GOT3 (cell line): ENCODE measurements at places on chromosomes 11 and 22.

DNA sequence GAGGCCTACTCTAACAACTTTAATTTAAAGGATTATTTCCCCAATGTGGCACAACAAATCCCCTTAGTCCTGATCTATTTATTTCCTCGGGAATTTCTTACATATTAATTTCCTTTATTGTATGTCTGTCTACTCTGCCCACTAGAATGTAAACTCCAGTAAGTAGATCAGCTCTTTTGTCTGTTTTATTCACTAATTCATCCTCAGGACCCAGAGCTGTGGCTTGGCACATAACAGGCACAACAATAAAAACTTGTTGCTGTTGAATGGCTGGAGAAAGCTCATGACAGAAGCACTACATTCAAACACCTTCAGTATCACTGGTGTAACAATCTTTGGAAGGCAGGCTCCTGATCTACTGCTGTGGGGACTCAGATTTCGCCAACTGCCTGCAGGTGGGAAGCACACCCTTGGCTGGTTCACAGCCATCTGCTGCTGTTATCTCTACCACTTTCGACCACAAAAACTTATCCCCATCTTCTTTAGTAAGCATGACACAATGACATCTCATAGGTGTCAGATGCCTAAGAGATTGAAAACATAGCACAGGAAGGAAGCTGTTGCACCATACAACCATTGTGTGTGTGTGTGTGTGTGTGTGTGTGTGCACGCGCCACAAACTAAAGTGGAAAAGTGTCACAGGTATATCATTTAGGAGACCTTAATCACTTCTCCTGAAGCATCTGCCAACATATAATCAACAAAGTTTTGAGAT is 11.9 kb downstream of the HIRA start:
- DNase-seq, result no peak

DNA sequence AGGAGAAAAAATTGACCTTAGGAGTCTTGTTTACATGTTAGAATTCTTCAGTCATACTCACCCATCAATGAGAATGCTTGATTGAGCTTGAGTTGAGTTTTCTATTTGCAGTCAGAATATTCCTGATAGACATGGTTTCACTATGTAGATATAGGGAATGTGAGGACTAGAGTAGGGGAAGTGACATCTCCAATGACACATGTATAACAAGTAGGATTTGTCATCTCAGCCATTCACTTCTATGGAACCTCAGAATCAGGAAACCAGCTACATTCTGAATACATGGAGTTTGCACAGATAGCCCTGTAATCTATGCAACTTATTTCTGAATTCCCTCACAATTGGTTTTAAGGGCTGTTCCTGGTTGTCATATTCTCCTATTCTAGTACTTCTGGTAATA is 20.1 kb upstream of the OR9Q1 start:
- DNase-seq, result no peak

GRCh38 chr11:104015649-104016415 is 20.6 kb upstream of the DDI1 start:
- DNase-seq, result no peak

DNA sequence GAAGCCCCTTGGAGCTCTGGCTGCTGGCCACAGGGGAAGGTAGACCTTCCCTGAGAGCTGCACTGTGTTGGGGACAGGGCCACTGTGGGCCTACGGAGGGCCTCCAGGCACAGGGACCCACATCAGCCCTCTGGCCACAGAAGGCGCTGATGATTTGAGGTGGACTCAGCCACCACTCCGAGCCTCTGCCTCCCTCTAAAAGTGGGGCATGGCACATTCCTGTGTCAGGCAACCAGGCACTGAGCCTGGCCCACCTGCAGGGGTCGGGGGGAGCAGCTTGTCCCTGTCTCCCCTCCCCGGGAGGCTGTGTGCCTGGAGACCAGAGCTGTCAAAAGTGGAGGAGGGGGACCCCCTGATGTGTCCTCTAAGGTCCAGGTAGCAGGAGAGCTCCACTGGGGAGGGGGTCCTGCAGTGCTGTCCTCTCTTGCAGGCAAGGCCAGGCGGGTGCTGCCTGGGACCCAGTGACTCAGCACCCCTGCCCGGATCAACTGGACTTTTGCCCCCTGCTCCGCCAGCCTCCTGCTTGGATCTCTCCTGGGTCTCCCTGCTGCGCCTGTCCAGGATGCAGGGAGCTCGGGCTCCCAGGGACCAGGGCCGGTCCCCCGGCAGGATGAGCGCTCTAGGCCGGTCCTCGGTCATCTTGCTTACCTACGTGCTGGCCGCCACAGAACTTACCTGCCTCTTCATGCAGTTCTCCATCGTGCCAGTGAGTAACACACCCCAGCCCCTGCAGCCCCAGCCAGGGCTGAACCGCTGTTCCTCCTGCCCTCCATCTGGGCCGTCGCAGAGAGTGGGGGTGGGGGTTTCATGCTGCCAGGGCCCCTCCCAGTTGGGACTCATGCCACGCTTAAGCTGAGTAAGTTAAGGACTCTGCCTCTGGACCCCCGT is 17.5 kb upstream of the CDKN1C start:
- DNase-seq, result no peak

DNA sequence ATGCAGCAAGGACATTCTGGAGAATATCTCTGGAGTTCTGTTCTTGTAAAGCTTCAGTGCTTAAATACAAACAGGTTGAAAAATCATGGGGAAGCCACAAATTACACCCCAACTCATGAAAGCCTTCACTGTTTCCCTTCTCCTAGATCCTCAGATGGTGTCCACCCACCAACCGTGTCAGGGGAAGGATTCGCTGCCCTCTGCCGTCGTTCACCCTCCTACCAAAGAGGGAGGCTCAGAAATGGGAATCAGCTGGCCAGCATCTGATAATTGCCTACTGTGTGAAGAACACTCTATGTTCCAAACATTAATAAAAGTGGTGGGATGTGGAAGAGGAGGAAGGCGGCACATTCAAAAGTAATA is 7.4 kb upstream of the HEPACAM start:
- no peak for DNase-seq

GRCh38 chr11:45473341-45473895 is 187.3 kb upstream of the SYT13 start:
- DNase-seq, result no peak

GRCh38 chr11:105315287-105315686 is 175.7 kb upstream of the CARD18 start:
- DNase-seq, result no peak

- DNase-seq, result no peak
Measured at GRCh38 chr11:251550-251949, 14.8 kb downstream of the PSMD13 start.

GRCh38 chr11:111388842-111389241 is 9.8 kb upstream of the POU2AF1 start:
- DNase-seq, result no peak

DNA sequence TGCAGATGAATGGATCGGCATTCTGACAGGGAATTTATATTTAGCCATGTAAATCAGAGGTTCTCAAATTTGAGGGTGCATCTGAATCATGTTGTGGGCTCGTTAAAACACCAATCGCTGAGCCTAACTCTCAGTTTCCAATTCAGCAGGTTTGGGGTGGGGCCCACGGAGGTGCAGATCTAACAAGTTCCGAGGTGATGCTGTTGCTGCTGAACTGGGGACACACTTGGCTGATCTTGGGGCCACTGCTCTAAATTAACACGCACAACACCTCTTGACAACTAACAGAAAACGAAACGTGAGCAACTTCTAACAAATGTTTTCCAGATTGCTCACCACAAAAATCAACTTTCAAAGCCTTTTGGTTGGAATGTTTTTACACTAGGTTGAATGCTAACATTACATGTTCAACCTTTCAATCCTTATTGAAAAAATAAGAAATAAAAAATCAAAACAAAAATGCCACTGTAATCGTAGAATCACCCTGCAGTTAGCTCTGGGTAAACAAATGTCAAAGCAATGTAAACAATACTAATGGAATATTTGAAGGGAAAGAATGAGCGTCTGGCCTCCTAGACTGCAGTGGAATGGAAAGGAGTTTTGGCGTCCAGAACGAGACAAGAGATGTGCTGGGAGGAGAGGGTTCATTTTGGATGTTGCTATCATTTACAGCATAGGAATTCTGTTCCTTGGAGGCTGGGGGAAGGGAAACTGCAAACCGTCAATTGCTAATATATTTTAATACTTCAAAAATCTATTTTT is 68.3 kb upstream of the SLC6A5 start:
- DNase-seq, result no peak

- DNase-seq, result no peak
Measured at GRCh38 chr11:20599221-20600019, at the start of gene SLC6A5. TSS of gene SLC6A5 (plus strand) at chr11:20599608. CDS start at chr11:20599673, 65 bp downstream.
